Activated T-cell treated with anti-CD3 and anti-CD28 coated beads for 1 hour (primary cell): ENCODE measurements at places on chromosomes 1 and 21.

GRCh38 chr1:228393811-228394570, 12.6 kb downstream of the TRIM11 start:
- DNase-seq: no peak

DNA sequence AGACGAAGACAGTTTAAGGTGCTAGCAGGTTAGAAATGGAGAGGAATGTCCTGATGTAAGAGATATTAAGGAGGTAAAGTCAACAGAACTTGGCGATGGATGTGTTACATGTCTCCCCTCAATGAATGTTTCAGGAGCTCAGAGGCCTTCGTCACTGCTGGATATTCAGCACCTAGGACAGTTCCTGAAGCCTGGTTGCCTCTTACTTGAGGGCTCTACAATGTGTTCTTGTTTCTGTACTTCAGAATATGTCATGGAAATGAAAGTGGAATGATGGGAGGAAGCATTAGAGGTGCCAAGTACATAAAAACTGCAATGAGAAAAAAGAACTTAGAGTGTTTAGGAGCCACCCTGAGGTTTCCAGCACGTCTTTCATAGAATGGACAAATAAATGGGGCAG, 17.7 kb downstream of the TNR start:
- no peak for DNase-seq

DNA sequence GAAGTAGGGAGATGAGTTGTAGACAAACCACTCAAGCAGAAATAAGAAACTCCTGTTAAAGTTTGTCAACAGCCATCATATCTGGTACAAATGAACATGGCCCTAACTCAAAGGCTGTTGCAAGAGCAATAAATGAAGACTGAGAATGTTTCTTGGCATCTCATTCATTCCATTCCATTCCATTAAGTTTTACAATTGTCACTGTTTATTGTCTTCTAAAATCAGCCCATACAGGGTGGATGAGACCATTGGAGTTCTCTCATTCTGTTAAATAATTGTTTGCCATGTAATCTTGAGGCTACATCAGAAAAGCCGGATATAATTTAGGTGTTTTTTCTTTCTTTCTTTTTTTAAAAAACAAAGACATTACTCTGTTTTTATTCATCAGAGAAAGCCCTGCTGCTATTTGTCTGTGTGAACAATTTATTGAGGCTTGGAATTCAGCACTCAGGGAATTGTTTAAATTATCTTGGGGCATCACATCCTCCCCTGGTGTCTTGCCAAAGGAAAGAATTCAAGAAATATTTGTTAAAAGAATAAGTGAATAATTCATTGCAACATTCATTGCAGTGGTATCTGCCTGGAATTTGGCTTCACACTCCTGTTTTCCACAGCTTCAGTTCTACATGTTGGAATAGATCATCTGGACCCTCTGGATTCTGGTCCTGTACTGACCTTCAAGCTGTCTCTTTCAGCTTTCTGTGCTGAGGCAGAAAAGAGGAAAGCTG, 604.5 kb downstream of the PLPP3 start:
- DNase-seq: no peak

- DNase-seq: no peak
Observed at GRCh38 chr1:24317956-24318614, 1.1 kb upstream of the GRHL3 start.
